ENCODE measurements at places on chromosomes 6 and 20.

GRCh38 chr6:166707045-166707444 is 80.0 kb upstream of the RPS6KA2 start:
- DNase-seq: no peak

DNA sequence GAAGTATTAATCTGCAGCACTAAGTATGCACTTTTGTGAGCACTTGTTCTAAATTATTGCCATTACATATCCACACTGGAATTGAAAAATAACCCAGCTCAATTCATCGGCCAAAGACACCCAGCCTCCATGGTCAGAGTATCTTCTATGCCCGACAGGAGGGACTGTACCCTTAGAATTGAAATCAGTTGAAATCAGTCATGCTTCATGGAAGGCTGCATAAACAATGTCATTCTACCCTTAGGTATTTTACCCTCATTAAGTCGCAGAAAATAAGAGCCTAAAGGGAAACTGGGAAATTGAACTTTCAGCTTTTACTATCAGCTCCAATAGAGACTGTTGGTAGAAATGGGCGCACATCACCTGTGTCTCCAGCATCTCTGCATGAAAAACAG is 2.9 kb upstream of the RAMACL start:
- DNase-seq: no peak

- DNase-seq: no peak
These were observed 15.2 kb downstream of the PSMG4 start for GRCh38 chr6:3273707-3274521.

DNA sequence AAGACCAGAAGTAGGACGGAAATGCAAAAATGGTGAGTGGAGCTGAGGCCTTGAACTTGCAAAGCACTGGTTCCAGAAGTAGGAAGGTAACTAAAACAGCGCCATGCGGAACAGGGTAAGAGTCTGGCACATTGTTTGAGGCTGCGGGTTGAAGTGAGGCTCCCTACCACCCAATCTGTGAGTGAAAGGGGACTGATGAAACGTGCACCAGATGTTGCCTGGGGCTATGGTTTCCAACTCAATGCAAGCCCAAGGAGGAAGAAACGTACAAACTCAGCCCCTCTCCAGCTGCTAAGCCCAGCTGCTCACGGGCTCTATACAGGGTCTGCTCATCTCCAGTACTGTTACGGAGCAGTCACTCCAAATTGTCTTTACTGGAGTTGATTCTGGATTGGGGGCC is 68.7 kb upstream of the KCNK16 start:
- no peak for DNase-seq

DNA sequence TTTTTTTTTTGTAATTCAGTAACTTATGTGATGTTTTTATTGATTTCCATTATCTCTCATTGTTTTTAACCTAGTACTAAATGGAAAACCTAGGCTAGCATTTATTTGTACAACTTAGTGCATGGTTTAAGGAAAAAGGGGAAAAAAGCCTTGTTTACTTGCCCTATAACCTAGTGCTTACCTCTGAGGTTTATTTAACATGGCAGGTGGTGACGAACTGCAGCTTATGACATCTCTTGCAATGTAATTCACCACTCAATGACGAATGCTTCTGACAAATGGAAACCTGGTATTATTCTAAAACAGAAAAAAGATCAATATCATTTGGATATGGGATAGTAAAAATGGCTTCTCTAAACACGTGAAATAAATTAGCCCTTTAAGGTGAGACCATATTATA is 618.6 kb upstream of the FLRT3 start:
- DNase-seq: no peak

DNA sequence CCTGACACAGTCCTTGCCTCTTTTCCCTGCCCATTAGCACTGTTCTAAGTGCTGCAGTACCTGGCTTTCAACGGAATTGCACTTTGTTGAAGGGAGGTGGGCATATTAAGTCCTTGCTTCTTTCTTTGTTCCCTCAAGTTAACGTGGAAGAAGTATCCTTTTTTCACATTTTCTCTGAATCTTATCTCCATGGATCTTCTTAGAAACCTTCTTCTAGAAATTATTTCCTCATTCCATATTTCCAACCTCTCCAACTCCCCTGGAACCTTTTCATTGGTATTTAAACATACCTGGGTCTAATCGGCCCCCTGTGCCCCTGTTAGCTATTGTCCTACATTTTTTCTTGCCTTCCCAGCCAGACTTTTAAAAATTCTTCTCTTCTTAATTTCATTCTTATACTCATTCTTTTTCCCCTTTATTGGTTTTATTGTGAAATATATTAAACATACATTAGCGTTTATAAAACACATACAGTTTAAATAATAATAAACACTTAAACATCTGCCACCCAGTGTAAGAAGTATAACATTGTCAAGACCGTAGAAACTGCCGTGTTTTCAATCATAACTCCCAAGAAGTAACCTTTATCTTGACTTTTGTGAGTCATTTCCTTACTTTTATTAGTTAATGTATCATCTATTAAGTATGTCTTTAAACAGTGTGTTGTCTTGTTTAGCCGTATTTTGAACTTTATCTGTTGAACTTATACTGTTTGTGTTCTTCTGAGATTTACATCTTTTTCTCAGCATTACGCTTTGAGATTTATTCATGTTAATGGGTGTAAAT is 118.2 kb downstream of the CDKAL1 start:
- peak; percentile 33 for DNase-seq

- DNase-seq: peak; percentile 68
These were observed 162.7 kb upstream of the SGK1 start for GRCh38 chr6:134480593-134480992.

DNA sequence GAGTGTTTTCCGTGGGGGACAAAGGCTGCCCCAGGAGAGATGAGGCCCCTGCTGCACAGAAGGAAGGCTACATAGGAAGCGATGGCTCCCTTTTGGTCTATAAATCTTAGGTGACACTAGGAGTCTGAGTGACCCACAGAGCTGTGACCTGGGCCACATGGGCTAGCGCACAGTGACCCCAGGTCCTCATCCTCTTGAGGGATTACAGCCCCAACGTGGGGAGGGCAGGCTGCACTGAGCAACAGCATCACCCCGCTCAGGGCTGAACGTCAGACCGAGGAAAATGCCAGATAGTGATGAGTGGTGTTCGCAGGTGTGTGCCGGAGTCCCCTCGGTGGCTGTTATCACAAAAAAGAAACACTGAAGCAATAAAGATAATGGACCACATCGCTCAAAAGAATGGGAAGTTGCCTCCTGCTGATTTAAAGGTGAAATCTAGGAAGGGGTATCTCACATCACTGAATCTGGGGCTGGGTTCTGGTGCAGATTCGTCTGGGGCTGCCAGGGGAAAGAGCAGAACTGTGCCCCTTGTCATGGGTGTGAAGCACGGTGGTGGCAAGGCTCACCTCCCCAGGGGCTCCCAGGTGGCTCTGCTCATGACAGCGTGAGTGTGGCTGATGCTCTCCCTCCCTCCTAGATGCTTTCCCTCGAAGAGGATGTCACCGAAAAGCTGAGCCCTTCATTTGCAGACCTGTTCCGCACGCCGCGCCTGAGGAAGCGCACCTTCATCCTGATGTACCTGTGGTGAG is 14.5 kb downstream of the SLC22A1 start:
- DNase-seq: no peak

GRCh38 chr20:37387519-37388269 is 41.8 kb downstream of the SRC start:
- no peak for DNase-seq

- peak; percentile 36 for DNase-seq
These were observed 92.6 kb downstream of the RNGTT start for GRCh38 chr6:88870717-88871330.

GRCh38 chr6:41283600-41283999 is 2.9 kb downstream of the TREM1 start:
- no peak for DNase-seq

DNA sequence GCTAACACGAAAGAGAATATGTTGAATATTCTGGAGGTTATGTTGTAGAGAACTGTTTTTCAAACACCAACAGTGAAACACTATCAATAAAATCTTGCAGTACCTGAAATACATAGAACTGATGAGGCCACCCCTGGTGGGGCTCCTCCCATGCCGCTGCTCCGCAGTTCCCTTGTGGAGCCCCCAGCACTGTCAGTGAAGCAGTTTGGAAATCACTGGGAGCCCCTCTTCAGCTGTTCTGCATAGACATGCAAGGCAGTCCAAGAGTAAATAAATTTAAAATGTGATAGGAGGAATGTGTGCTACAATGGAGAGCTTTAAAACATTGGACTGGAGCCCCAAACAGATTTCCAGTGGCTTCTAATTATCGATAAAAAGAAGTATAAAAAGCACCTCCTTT is 189.4 kb downstream of the FNDC1 start:
- no peak for DNase-seq

- peak; percentile 66 for DNase-seq
These were observed 288.5 kb downstream of the PRL start for GRCh38 chr6:22008248-22008836.

DNA sequence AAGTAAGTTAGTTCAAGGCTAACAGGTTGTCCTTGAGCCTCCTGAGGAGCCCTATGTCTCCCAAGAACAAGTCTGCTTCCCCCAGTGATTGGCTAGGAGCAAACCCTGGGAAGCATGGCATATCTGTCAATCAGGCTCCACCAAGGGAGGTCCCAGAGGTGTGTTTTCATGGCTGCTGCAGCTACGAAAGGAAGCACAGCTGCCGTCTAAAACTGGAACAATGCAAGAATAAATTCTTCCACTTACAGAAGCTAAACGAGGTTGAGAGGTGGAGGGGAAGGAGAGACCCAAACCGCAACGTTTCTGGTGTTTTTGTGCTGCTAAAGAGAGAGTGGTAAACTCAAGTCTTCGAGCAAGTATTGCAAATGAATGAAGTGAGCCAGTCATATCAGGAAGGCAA is 4.9 kb upstream of the PTGIS start:
- no peak for DNase-seq

DNA sequence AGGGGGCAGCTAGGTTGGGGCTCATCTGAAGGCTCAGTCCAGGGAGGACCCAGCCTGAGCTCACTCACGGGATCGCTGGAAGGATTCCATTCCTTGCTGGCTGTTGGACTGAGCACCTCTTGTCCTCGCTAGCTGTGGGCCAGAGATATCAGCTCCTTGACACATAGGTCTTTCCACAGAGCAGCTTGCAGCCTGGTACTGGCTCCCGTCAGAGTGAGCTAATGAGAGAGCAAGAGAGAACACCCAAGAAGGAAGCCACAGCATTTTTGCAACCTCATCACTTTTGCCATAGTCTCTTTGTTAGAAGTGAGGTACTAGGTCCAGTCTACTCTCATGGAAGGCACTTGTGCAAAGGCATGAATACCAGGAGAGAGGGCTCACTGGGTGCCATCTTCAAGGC is 179.9 kb downstream of the CDC5L start:
- peak; percentile 30 for DNase-seq

- DNase-seq: no peak
These were observed 83.6 kb upstream of the RBM24 start for GRCh38 chr6:17197607-17198006.

GRCh38 chr6:165692106-165692653 is 29.1 kb upstream of the PDE10A start:
- no peak for DNase-seq

DNA sequence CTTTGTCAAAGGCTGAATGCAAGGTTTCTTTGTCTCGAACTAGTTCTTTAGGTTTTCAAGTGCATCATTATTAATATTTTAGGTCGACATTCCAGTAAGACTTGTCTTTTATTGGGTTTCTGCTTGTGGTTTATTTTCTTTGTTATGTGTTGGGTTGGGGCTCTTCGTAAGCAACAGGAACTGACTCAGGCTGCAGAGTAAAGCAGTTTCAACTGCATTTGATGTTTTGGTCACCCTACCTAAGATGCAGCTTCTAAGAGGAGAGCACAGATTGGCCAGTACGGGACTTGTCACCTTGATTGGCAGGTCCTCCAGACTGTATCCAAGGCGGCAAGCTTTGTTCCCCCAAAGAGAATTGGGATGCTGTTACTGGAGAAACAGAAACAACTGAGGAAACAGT is 149.5 kb upstream of the SULF2 start:
- no peak for DNase-seq

DNA sequence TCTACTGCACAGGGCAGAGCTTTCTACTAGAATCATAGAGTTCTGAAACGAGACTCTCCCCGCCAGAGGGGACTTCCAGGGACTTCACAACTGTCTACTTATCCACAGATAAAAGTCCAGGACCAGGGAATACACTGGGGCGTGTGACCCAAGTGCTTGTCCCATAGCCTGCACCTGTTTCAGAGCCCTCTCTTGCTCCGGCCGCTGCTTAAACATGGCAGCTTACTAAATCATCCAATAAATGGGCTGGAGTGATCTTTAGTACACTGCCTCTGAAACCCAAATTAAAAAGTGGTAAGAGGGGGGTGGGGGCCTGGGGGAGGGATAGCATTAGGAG is 8.9 kb upstream of the RAB44 start:
- no peak for DNase-seq

GRCh38 chr6:143014764-143015163 is 45.9 kb upstream of the AIG1 start:
- no peak for DNase-seq

DNA sequence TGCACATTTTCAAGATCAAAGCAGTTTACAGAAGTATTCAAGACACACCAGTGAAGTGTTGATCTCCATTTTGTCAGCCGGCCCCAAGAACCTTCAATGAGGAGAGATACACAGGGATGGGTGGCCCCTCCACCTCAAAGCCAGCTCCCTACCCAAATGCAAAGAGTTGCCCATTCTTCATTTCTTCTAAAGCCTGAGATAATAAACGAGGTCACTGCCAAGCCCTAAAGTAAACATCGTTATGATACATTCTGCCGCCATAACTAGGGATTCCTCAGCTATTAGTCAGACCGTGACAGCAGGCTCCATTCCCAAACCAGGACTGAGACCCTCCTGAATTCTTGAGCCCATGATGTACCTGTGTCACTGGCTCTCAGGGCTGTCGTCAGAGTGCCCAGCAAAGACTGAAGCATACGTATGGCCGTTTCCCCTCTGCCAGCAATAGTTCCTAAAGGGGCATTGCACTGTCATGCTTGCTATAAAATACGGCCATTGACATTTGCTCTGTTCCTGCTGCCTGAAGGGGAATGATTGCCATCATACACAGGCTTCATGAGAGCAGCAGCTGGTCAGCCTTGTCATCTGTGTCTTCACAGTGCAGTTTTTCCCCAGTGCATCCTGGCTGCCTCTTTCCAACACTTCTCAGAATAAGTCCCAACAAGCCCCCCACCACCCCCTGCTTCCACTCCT is 41.7 kb downstream of the ISM1 start:
- no peak for DNase-seq

DNA sequence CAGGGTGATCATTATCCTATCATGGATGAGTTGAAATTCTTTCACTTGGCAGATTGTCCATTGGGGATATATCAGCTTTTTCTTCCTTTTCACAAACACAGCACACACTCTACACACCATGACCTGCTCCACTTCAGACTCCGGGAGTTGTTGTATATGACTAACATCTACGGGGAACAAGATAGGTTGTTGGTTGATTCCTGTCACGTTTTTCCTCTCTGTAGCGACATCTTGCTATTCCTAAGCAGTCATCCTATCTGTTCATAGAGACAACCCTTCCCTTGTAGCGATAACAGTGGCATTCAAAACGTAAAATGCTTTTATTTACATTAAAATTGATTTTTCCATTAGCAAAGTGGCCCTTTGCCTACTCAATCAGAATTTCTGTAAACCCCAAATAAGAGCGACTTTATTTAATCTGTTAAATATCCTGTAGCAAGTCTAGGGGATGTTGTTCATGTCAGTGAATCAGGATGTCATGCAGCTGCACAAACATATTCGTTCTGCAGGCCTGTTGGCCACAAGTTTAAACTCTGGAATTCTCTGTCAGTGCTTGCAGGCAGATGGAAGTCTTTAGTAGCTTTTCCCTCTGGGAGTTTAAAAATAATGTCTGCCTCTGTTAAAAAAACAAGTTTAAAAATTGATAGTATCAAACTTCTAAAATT is 23.1 kb downstream of the PHACTR2 start:
- peak; percentile 58 for DNase-seq

GRCh38 chr6:63785006-63785405 is 149.4 kb downstream of the PHF3 start:
- DNase-seq: no peak
